ENCODE measurements at places on chromosomes 4 and X.

DNA sequence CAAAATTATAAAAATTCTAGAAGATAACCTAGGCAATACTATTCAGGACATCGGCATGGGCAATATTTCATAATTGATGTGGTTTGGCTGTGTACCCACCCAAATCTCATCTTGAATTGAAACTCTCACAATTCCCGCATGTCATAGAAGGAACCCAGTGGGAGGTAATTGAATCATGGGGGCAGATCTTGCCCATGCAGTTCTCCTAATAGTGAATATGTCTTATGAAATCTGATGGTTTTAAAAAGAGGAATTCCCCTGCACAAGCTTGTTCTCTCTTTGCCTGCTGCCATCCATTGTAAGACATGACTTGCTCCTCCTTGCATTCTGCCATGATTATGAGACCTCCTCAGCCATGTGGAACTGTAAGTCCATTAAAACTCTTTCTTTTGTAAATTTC is 77.7 kb downstream of the DDX60 start:
- H3K4me3 ChIP-seq = no peak overlapping the region
- no peak for DNase-seq
- H3K27ac ChIP-seq = no peak overlapping the region
- no peaks in the 10 kb centered on the region for H3K27me3 ChIP-seq
- peaks cover 43% of the 10 kb centered on the region for H3K36me3 ChIP-seq

DNA sequence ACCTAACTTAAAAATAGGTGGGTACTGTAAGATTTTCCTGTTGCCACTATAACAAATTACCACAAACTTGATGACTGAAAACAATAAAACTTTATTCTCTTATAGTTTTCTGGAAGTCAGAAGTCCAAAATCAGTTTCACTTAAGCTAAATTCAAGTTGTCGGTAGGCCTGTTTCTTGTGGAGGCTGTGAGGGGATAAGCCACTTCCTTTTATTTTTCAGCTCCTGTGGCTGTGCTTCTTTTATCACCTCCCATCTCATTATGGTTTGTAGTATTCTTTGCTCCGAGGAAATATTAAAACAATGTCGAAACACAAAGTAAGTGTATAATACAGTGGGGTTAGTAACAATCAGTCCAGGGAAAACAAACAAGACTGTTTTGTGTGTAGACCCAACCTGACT is 610.5 kb upstream of the TECRL start:
- DNase-seq = no peak
- H3K27me3 ChIP-seq = no peaks in the 10 kb centered on the region
- no peaks in the 10 kb centered on the region for H3K4me1 ChIP-seq
- no peaks in the 10 kb centered on the region for H3K36me3 ChIP-seq
- no peak overlapping the region for H3K4me3 ChIP-seq

DNA sequence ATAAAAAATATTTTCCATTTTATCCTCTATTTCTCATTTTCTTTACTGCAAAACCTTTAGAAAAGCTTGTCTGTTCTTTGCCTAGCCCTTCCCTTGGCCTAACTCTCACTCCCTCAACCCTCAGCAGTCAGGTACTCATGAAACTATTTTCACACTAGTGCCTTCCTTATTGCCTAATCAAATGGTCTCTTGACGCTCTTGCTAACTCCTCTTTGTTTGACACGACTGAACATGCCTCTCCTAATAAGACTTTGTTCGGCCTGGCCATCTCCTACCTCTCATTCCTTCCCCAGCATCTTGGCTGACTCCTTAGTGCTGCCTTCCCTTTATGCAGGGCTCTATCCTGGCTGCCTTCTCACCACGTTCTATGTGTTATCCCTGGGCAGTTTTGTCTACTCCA is 11.1 kb upstream of the LRAT start:
- DNase-seq = no peak
- H3K27me3 ChIP-seq = no peaks in the 10 kb centered on the region
- H3K36me3 ChIP-seq = no peaks in the 10 kb centered on the region
- no peak overlapping the region for H3K4me3 ChIP-seq
- H3K27ac ChIP-seq = no peak overlapping the region
- H3K4me1 ChIP-seq = no peaks in the 10 kb centered on the region

DNA sequence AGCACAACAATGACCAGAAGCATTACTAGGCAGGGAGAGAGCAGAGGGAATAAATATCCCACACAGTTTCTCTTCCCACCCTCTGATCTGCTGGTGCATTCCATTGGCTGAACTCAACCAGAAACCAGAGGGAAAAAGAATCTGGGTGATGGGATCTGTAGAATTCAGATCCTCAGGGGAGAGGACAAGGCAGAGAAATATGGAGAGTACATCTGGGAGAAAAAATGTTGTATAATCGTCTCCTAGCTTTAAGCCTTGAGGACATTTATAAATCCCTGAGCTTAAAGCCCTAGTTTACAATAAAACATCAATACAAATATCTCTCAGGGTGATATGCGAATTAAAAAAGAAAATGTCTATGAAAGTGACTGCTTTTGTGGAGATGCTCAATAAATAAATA is 368.1 kb upstream of the MAD2L1 start:
- no peaks in the 10 kb centered on the region for H3K36me3 ChIP-seq
- H3K27me3 ChIP-seq = no peaks in the 10 kb centered on the region
- H3K4me3 ChIP-seq = no peak overlapping the region
- DNase-seq = no peak
- H3K27ac ChIP-seq = no peak overlapping the region
- no peaks in the 10 kb centered on the region for H3K4me1 ChIP-seq

DNA sequence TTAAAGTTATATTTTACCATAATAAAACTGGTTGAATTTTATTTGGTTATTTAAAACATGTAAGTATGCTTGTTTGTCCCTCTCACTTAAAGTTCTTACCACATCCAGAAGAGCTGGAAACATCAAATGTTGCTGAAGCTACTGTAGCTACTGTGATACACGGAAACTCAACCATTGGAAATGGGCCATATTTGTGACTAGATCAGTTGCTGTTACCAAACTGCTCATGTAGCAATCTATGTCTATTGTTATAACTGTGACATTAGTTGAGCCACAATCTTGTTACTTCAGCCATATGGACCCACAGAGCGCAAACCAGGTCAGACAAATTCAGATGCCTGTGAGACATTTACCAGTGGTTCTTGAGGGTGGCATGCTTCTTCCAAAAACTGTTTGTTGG is 41.6 kb downstream of the NDNF start:
- no peak overlapping the region for H3K27ac ChIP-seq
- no peak overlapping the region for H3K4me3 ChIP-seq
- no peaks in the 10 kb centered on the region for H3K4me1 ChIP-seq
- no peak for DNase-seq
- H3K36me3 ChIP-seq = no peaks in the 10 kb centered on the region

DNA sequence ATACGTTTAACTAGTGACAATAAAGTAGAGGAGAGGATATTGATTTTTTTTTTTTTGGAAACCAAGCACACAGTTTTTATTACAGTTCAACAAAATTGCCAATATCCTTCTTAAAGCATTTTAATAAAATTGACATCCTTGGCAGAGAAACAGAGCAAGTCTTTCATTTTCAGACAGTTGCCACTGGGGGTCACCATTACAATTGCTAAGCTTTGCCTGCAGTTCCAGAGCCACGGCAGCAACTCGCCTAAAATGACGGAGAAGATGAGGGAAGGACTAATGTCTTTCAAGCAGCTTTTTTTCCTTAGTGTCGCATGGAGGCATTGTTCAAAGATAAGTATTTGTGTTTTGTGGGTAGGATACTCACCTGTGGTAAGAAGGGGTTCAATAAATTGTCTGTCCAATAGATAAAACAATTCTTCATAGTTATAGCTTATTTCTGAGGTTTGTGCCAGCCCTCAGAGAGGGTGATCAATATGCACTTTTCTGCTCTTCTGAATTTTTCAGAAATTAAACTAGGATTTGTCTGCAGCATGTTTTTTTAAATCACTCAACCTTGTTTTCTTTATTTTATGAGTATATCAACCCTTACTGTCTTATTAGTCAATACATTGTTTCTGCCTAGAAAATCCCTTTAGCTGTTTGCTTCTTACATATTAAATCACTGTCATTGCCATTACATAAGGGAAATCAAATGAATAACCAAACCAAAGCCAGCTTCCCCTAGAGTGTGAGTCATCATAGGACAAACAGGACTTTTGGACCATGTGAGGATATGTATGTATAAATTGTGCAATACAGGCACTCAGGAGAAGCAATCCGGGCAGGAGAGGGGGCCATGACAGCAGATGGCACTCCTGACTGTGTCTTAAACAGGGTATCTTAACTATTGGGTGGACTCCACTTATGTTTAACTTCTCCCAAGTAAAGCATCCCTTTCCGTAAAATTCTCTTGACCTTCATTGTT is 508.1 kb upstream of the ARX start:
- H3K27ac ChIP-seq = no peak overlapping the region
- H3K4me3 ChIP-seq = no peak overlapping the region
- no peak for DNase-seq
- no peaks in the 10 kb centered on the region for H3K27me3 ChIP-seq
- no peaks in the 10 kb centered on the region for H3K4me1 ChIP-seq

DNA sequence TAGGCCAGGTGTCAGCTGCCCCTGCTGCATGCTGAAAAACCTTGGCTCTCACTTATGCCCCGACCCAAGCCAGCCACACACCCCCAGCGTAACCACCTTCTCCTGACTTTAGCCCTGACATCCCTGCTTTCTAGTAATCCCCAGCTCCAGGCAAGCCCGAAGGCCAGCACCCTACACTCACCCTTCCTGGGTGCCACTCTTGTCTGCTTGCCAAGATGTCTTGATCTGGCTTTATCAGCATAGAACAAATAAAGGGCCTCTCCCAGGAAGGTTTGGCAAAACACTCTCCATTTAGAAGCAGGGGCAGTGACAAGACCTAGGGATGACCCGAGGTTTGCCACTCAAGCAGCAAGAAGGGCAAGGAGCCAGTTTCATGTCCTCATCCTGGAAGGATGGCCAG is 6.8 kb upstream of the MAP9 start:
- H3K27me3 ChIP-seq = no peaks in the 10 kb centered on the region
- H3K4me3 ChIP-seq = no peak overlapping the region
- H3K27ac ChIP-seq = no peak overlapping the region
- H3K36me3 ChIP-seq = no peaks in the 10 kb centered on the region

DNA sequence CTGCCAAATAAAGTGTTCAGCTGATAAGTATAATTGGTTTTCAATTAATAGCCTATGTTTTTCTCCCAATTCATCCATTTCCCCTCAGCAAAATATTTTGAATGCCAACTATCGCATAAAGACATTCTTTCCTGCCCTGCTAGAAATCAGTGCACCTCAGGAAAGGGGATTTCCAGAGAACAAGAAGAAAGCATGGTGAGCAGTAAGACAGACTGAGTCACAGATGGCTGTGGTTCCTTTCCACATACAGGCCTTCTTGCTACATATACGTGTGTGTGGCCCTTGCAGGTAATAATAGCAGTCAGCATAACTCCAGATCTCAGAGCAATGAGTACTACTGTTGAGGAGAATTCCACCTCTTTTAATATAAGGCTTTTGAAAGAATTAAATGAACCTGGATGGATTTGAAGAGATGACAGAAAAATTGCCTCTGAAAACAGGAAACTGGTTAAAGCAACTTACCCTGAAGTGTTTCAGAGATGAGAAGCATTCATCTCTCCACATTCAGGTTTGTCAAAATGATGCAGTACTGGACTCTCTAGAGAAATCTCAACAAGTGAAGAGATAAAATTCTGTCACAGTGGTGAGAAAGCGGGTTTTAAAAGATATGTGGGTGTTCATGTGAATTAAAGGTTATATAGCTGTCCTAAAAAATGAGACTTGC is 13.6 kb downstream of the GASK1B start:
- H3K36me3 ChIP-seq = no peaks in the 10 kb centered on the region
- H3K27ac ChIP-seq = no peak overlapping the region
- no peaks in the 10 kb centered on the region for H3K4me1 ChIP-seq
- no peak for DNase-seq

- H3K4me3 ChIP-seq = no peak overlapping the region
- no peak overlapping the region for H3K27ac ChIP-seq
- H3K4me1 ChIP-seq = no peaks in the 10 kb centered on the region
- H3K36me3 ChIP-seq = no peaks in the 10 kb centered on the region
- no peaks in the 10 kb centered on the region for H3K27me3 ChIP-seq
- DNase-seq = no peak
These were observed 87.1 kb downstream of the VCX2 start for GRCh38 chrX:8084006-8084405.

- H3K27ac ChIP-seq = peak overlapping the region; percentile 34
- no peak for DNase-seq
- H3K36me3 ChIP-seq = no peaks in the 10 kb centered on the region
These were observed 141.4 kb downstream of the PPP3CA start for GRCh38 chr4:101205916-101206315.

All from natural killer cell (primary cell).